Stimulated activated CD4-positive, alpha-beta T cell treated with anti-CD3 and anti-CD28 coated beads, Interleukin-1b, Interleukin-23, amount 100 ng/mL, for 24 hours (primary cell): ENCODE measurements at places on chromosomes 13 and 19.

- no peak for DNase-seq
Observed at GRCh38 chr13:71515744-71516038, 351.3 kb downstream of the DACH1 start.

DNA sequence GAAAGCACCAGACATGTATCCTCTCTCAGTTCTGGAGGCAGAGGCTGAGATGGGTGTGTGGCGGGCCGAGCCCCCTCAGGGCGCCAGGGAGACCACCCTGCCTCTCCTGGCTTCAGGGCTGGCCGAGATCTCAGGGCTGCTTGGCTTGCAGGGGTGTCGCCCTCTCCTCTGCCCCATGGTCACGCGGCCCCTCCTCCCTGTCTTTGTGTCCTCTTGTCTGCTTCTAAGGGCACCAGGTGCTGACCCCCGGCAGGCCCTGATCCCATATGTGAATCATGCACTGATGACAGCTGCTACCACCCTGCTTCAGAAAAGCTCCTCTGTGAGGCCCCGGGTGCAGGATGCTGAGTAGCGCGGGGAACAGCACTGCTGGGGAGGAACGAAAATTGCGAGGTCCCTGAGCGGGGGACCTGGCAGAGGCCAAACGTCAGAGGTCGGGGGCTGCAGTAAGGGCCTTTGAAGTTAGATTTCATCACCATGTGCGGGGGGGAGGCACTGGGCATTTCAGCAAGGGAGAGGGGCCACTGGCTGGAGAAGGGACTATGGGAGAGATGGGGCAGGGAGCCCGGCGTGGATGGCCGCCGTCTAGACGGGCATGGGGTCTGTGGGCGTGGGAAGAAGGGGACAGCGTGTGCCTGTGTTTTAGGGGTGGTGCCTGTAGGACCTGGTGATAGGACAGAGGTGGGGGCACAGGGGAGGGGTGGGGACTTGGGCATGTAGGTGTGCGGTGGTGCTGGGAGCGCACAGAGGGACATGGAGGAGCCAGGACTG lies 125.2 kb downstream of the KDM4B start:
- DNase-seq, result no peak

DNA sequence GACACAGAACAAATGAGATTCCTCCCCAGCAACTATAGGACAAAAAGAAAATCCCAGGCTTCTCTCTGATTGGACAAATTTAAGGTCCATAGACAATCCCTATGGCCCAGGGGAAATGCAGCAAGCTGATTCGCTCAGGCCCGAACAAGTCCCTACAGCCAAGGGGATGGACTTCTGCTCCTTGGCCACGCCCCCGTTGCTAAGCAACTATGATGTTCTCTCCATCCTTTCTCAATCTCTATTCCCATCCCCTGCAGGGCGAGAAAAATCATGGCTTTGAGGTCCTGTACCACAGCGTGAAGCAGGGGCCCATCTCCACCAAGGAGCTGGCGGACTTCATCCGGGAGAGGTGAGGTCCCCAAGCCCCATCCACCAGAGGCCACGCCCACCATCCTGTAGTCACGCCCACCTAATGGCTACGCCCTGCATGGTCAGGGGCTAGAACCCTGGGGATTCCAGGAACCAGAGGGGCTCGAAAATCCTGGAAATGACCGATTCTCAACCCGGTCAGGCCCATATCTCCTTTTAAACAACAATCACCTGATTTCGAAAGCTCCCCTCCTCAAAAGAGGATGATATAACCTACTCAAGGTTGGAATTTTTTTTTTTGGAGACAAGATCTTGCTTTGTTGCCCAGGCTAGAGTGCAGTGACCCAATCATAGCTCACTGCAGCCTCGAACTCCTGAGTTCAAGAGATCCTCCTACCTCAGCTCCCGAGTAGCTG lies 11.4 kb downstream of the FCHO1 start:
- no peak for DNase-seq

DNA sequence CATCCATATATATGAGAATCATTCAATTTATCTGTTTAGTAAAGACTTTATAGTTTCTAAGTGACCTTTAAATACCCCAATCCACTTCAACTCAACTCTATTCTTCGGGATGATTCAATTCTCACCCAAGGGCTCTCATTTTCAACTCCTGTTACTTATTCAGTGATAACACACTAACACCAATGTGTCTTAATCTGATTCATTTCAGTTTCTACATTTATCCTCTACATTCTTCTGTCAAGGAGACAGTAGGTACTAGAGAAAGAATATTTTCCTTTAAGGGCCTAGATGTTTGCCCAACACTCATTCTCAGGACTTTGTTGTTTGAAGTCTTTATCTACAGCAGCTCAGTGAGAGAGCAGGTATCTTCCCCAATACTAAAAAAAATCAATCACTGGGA lies 7.1 kb downstream of the ARGLU1 start:
- no peak for DNase-seq
